ENCODE measurements at places on chromosomes 11 and 22. TPM values are rescaled to one million over a fixed set of nuclear protein-coding genes. Genes with fewer than 3 reads are reported as not detected.

The CLDN5 gene
- total RNA-seq = not detected

- peak; percentile 95 for DNase-seq
These were observed 50.3 kb downstream of the TEAD1 start for GRCh38 chr11:12724301-12725054.

GRCh38 chr11:116454951-116455350 is 317.8 kb downstream of the BUD13 start:
- no peak for DNase-seq

GRCh38 chr11:75931124-75931523 is 116.1 kb downstream of the UVRAG start:
- no peak for DNase-seq

GRCh38 chr11:61996933-61997332 is 29.5 kb upstream of the FTH1 start:
- DNase-seq = no peak

- no peak for DNase-seq
These were observed 25.0 kb downstream of the SNX19 start for GRCh38 chr11:130891326-130891725.

GRCh38 chr11:110566577-110566976 is 136.8 kb downstream of the FDX1 start:
- DNase-seq = no peak

DNA sequence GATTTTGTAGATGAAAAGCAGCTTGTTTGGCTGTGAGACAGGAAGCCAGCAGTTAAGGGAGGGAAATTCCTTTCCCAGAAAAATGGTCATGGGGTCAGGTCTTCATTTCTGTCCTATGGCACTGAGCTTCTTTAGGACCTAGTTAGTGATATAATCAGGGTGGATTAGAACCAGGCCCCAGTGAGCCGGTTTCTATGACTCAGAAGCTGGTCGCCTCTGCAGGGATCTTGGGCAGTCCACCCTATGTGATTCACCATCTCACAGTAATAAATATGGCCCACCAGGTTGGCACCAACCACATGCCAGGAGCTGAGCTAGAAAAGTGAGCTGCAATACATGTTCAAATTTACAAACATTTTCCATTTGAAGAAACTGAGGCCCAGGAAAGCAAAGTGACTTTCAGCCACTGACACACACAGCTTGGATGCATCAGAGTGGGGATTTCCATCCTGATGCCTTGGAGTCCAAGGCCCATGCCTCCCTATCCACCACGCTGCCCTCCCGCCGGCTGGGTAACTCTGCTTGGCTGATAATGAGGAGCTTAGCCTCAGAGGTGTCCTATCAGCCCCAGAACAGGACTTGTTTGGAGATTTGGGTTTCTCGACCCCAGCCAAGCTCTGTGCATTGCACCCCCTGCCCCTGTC is 42.0 kb downstream of the CD82 start:
- peak; percentile 93 for DNase-seq

DNA sequence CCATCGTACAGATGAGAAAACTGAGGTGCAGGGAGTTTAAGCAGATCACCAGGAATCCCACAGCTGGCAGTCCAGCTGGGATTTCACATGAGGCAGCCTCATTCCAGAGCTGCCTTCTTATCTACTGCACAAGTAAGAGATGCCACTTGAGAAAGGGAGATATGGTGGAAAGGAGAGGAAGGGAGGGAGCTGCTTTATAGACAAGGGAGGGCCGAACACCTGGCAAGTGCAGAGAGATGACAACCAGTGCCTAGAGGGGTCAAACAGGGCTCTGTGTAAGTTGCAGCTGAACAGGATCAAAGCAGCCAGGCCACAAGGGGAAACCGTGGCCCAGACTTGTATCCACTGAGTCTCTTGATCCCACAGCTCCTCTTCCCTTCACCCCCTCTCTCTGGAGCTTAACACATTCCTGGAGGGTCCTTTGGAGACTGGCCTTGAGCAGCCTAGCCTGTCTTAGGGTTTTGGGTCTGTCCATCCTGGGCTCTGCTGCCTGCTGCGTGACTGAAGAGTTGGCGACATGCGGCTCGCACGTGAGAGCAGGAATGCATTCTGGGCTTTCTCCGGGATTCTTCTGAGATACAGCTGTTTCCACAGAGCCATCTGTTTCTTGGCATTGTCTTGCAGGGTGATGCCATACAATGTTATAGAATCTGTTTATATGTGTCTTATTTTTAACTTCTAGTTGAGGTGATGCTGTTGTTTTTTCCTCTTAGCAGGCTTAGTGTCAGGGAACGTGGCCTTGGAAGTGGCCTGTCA is 268.5 kb upstream of the SYN3 start:
- no peak for DNase-seq

- no peak for DNase-seq
These were observed 7.0 kb upstream of the IGLL5 start for GRCh38 chr22:22880645-22881044.

- DNase-seq = no peak
These were observed 9.3 kb downstream of the SLC25A1 start for GRCh38 chr22:19169002-19169946.

GRCh38 chr11:134818516-134818915 is 406.5 kb upstream of the B3GAT1 start:
- no peak for DNase-seq

GRCh38 chr22:44646668-44647067 is 55.3 kb upstream of the PRR5 start:
- DNase-seq = no peak

Data from A172 (cell line).